Left renal pelvis (tissue), 4 donors: ENCODE measurements at places on chromosomes 7 and 10. TPM values are rescaled to one million over a fixed set of nuclear protein-coding genes. Genes with fewer than 3 reads are reported as not detected.

KIAA1549 gene
- 14.1 TPM for polyA plus RNA-seq

HECW1 gene
- 7.6 TPM for polyA plus RNA-seq

SPDYE11 gene
- polyA plus RNA-seq, result 1.3 TPM

TMEM229A gene
- 0.53 TPM for polyA plus RNA-seq

SSC4D gene
- polyA plus RNA-seq, result 6.3 TPM

FAM25C gene
- polyA plus RNA-seq, result not detected

LOXL4 gene
- 19.0 TPM for polyA plus RNA-seq

LZTS2 gene
- 47.0 TPM for polyA plus RNA-seq

RTKN2 gene
- 13.4 TPM for polyA plus RNA-seq
